ENCODE measurements at places on chromosomes 3 and 15.

DNA sequence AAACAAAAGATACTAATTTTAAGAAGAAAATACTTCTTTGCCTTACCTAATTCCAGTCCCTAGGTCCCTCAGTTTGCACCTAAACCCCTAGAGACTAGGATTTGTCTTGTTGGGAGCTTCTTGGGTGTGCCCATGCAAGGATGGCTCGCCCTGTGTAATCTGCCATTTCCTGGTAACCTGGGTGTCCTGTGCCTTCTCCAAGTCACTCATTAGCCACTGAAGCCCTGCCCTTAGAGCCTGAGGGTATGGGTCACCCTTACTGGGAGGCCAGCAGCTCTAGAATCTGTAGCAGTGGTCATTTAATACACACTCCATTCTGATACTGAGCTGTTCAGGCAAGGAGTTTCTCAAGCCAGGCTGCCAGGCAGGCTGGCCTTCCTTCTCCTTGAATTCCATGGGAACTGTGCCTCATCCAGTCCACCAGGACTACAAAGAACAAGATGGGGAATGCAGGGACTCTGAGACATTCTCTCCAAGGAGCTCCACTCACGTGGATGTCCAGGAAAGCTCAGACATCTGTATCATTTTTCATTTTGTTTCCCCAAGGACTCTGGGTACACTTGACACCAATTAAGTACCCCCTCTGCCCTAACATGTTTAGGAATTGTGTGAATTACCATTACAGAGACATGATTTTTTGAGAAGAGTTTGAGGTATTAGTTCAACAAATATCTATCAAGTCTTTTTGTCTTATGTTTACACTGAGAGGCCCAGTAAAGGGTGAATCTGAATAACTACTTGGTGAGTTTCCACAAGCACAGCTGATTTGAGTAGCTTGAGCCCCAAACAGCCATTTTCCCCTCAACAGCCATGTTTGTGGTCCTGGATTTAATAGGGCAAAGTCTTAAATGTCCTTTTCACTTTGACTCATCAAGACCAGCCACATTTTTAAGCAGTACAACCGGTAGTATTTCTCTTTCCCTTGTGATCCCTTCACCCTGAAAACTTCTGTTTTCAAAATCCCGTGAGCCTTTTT lies 52.6 kb downstream of the ARNT2 start:
- DNase-seq, result no peak

DNA sequence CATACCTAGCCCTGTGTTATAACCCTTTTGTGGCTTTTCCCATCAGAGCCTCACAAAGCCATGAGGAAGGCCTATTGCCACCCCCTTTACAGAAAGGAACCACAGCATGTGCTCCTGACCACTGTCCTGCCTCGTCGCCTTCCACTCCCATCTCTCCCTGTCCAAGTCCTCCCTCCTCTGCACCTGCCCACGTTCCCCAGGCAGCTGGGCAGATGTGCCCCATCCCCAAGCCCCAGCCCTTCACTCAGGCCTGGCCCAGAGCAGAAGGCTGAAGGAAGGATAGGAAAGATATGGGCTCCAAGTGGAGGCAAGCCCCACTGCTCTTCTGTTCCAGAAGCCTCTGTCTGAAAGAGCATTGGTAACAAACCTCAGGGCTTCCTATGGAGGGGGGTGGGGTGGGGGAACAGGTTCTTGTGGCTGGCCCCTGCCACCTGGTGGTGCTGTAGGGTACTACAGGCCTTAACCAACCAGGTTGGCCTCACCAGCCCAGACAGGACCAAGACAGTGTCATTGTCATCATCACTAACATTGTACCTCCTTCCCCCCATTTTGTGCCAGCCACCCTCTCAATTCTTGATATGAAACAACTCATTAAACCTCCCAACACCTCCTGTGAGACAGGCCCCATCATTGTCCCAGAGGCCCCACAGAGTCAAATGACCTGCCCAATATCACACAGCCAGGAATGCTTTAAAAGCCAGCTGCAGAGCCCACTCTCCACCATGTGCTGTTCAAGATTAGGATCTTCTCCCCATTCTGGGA lies 10.0 kb downstream of the POC1A start:
- peak; percentile 81 for DNase-seq

- no peak for DNase-seq
Measured at GRCh38 chr3:69219101-69219708, 96.8 kb upstream of the LMOD3 start.

- no peak for DNase-seq
Measured at GRCh38 chr3:23650371-23651140, 155.2 kb upstream of the UBE2E1 start.

- DNase-seq, result peak; percentile 28
Measured at GRCh38 chr3:33787328-33788009, 11.0 kb upstream of the PDCD6IP start.

DNA sequence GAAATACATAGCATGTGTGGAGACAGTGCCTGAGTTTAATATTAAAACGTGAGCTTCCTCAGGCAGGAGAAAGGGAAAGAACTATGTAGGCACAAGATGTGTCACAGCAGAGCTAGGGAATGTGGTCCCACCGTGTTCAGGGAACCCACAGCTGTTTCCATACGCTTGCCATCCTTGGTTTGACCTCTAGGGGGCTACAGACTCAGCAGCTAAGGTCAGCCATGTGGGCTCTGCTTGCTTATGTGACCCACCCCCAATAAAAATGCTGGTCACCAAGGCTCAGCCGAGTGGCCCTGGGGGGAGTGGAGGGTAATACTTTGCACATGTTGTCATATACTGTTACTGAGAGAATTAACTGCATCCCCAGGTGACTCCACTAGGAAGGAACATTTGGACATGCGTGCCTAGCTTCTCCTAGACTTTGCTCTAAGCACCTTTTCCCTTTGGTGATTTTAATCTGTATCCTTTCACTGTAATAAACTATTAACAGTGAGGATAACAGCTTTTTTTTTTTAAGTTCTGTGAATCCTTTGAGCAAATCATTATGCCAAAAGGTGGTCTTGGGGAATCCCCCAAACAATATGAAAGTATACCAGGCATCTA lies 3.3 kb downstream of the TUBGCP5 start:
- DNase-seq, result peak; percentile 32

DNA sequence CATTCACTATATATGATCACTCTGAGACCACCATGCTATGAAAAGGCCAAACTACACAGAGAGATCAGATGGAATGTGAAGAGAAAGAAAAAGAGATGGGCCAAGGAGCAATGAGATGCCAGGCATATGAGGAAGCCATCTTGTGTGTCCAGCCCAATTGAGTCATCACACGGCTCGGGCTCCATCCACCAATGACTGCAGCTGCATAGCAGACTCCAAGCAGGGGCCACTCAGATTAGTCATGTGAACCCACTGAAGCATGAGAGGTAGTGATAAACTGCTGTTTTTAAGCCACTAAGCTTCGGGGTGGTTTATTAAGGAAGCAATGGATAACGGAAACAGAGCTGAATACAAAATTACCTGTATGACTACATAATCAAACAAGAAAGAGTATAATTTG lies 185.9 kb downstream of the SUCLG2 start:
- no peak for DNase-seq

DNA sequence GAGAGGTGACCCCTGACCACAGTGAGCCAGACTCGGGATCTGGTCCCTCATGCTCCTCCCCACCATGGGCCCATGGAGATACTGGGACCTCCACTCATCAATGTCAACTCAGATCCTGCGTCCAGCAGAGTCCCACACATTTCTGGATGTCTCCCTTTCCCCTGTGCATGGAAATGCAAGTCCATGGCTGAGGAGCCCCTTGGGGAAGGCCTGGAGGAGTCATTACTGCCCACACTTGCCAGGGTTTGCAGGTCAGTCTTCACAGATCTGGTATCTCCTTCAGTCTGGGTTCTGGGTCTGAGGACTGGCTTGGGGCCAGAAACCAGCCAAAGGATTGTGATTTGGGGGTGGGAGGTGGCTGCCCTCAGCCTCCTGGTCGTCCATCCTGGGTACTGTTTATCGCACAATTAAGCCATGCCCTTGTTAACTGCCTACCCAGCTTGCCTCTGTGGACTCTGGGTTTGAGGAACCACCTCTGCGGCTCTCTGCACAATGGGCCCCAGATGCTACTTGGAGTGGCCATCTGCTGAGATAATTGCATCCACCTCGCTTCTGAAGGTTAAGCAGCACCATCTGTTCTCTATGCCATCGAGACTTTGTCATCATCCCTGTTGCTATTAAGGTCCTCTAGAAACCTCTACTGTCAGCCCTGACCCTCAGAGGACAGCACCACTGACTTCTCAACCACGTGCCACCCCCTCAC lies 49.9 kb upstream of the KLF13 start:
- DNase-seq, result no peak

GRCh38 chr3:53044371-53044710 lies 1.5 kb downstream of the SFMBT1 start:
- no peak for DNase-seq
